ENCODE measurements at places on chromosomes 7 and 10.

GRCh38 chr7:112267944-112268691 lies 61.6 kb downstream of the ZNF277 start:
- no peak for DNase-seq
- H3K27me3 ChIP-seq = no peaks in the 10 kb centered on the region
- H3K4me3 ChIP-seq = no peak overlapping the region
- no peaks in the 10 kb centered on the region for H3K36me3 ChIP-seq

DNA sequence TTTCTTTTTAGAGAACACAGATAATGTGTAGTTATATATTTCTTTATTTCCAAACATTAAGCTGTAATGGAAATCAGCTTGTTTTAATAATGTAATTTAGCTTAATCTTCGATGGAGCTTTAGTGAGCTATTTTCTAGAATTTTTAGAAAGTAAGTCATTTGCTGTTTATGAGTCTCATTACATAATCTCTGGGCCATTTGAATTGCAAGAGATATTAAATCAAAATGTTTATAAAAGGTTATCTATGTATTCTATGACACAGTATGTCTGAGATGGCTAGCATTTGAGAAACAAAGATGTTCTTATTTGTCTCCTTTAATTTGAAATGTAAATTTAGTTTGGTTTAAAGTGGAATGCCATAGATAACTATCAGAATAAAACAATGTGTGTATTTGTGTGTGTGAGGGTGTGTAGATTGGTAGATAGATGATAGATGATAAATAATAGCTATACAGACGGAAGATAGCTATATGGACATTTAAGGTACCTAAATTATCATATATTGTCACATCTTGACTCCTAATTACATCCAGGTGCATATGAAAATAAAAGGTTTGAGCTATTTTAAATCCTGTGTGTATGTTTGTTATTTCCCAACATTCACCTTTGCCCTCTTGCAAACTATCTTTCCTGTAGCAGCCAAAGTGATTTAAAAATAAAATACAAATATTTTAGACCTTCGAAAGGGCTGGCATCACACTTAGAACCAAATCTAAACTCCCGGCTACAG lies 478.0 kb upstream of the KLF6 start:
- DNase-seq = no peak
- H3K27ac ChIP-seq = peak overlapping the region; percentile 44
- peaks cover 35% of the 10 kb centered on the region for H3K4me1 ChIP-seq
- no peak overlapping the region for H3K4me3 ChIP-seq
- no peaks in the 10 kb centered on the region for H3K27me3 ChIP-seq
- no peaks in the 10 kb centered on the region for H3K36me3 ChIP-seq

- no peaks in the 10 kb centered on the region for H3K27me3 ChIP-seq
- no peak overlapping the region for H3K4me3 ChIP-seq
- H3K36me3 ChIP-seq = no peaks in the 10 kb centered on the region
- no peak overlapping the region for H3K27ac ChIP-seq
Measured at GRCh38 chr7:24130631-24131030, 153.4 kb upstream of the NPY start.

DNA sequence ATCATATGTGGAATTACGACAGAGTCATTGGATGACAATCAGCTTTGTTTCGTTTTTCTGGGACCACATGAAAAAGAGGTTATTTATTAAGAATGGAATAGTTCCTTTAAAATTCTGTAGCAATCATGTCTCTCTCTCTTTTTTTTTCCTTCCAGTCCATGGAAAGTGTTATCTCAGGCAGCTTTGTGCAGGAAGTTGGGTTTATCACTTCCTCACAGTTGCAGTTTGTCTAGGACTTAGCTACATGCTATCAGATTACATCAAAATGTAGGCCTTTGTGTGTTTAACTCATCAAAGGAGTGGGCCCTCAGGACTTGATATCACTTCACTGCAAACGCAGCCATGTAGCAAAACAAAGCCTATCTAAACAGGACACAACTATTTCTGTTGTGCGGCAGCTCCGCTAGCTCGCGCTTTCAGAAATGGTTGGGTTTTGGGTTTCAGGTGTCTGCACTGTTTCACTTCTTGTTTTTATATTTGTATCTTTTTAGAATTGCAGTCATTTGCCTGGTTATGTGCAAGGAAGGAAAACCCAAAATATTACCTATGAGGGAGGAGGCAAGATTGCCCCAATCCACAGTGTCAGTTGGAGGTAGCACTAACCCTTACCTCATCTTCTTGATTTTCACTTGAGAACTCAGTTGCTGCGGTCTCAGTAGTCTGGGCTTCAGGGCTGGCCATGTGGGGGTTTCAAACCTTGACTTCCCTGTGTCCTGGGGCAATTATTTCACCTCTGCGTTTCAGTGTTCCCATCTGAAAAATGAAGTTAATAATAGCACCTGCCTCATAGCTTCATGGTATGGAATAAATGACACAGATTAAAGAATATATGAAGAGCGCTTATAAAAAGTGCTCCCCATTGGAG lies 66.7 kb downstream of the HHEX start:
- H3K27me3 ChIP-seq = no peaks in the 10 kb centered on the region
- no peak overlapping the region for H3K4me3 ChIP-seq
- no peak for DNase-seq
- H3K4me1 ChIP-seq = peaks cover 17% of the 10 kb centered on the region
- H3K36me3 ChIP-seq = no peaks in the 10 kb centered on the region

GRCh38 chr10:62352356-62352970 lies 21.7 kb upstream of the ZNF365 start:
- no peak overlapping the region for H3K27ac ChIP-seq
- no peaks in the 10 kb centered on the region for H3K4me1 ChIP-seq
- no peaks in the 10 kb centered on the region for H3K27me3 ChIP-seq
- H3K36me3 ChIP-seq = no peaks in the 10 kb centered on the region

GRCh38 chr10:101570428-101571270 lies 17.4 kb downstream of the POLL start:
- peaks cover 11% of the 10 kb centered on the region for H3K4me1 ChIP-seq
- H3K36me3 ChIP-seq = no peaks in the 10 kb centered on the region
- no peak for DNase-seq
- peaks cover 32% of the 10 kb centered on the region for H3K27me3 ChIP-seq
- peak overlapping the region; percentile 60 for H3K4me3 ChIP-seq

GRCh38 chr10:70221030-70221429 lies 12.2 kb downstream of the PPA1 start:
- H3K36me3 ChIP-seq = no peaks in the 10 kb centered on the region
- no peak for DNase-seq
- peaks cover 9% of the 10 kb centered on the region for H3K4me1 ChIP-seq
- H3K4me3 ChIP-seq = peak overlapping the region; percentile 26
- H3K27me3 ChIP-seq = no peaks in the 10 kb centered on the region

DNA sequence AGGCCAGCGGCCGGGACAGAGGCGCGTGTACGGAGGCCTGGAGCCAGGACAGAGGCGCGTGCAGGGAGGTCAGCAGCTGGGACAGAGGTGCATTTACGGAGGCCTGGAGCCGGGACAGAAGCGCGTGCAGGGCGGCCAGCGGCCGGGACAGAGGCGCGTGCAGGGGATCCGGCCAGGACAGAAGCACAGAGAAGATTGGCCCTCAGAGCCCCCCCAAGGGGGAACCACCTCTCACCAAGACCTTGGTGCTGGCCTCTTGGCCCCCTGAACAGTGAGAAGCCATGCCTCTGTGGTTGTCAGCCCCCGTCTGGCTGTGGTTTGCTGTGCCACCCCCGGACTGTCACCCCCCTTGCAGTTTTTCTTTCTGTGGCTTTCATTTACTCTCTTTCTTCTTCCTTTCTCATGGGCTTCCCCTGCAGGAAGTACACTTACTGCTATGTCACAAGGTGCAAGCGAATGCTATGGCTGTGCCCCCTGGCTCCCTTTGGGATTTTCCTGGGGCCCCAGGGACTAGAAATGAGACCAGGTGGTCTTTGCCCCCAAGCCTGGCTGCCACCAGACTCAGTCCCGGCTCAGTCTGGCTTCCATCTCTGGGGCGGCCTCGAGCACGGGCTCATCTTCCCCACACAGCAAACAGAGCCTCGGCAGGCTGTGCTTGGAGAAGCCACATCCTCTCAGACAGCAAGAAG lies 41.1 kb downstream of the INSIG1 start:
- no peaks in the 10 kb centered on the region for H3K4me1 ChIP-seq
- H3K36me3 ChIP-seq = no peaks in the 10 kb centered on the region
- H3K27me3 ChIP-seq = no peaks in the 10 kb centered on the region
- H3K27ac ChIP-seq = no peak overlapping the region

Data from gastrocnemius medialis (tissue), 4 donors.